Hematopoietic multipotent progenitor cell treated with erythropoietin and hydrocortisone succinate and interleukin-3 and kit ligand, for 4 days (in vitro differentiated cells): ENCODE measurements at places on chromosomes 1 and 21.

GRCh38 chr1:98761219-98761865 is 99.8 kb downstream of the SNX7 start:
- peak; percentile 15 for DNase-seq

GRCh38 chr1:194184974-194185373 is 998.6 kb upstream of the B3GALT2 start:
- no peak for DNase-seq

GRCh38 chr1:118905196-118905595 is 82.9 kb downstream of the TBX15 start:
- DNase-seq = no peak

DNA sequence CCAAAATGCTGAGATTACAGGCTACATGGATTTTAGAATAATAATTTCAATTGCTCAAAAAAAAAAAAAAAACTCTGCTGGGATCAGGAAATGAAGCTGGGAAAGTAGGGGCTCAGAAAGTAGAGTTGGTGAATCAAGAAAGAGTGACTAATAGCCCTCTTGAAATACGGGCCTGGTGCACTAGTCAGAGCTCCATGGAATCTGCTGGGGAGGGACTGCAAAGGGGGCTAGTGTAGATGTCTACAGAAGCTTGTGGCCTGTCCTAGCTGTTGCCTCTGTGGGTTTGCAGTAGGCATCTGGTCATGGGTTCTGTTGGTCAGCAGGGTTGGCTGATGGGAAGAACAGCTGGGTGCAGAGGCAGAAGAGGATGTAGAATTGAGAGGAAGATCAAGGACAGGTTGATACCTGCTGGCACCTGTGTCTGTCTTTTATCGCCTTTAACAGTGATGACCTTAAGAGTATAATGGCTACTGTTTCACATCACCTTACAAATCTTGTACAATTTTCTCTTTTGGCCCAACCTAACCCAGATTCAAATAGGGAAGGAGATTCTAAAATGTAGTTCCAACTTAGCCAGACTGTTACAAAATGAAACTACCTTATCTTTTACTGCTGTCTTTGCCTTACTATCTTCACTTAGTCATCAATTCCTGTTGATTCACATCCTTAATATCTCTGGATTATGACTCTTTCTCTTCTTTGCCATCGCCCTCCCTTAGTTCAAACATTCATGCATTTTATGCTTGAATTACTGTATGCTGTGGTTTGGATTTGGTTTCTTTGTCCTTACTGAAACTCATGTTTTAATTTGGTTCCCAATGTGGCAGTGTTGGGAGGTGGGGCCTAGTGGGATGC is 126.2 kb downstream of the GIPC2 start:
- DNase-seq = no peak

DNA sequence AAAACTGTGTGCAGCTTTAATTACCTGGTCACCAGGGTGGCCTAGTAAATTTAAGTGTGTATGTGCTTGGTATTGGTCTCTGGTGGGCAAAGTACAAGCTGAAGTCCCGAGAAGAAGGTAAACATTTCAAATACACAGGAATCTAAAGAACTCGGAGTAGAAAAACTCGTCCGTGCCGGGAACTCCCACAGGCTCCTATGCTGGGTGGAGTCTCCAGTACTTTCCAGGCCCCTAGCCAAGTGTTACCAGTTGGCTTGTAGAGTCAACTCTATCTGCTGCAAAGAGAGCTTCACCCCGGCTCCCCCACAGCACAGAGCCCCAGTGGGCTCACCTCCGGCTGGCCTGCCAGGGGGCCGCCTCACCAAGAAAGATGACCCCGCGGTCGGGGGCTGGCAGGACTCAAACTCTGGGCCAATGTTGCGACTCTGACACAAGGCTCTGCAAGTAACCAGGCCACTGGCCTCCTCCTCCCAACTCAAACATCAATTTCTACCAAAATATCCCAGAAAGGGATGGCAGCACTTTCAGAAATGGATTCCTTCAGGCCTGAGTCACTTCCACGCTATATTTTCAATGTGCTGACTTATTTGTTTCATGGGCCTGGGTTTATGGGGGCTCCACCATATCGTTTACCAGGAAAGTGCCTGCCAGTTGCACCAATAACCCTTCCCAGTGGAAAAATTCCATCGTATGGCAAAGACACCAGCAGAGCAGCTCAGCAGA is 73.9 kb downstream of the SLC66A1 start:
- no peak for DNase-seq

DNA sequence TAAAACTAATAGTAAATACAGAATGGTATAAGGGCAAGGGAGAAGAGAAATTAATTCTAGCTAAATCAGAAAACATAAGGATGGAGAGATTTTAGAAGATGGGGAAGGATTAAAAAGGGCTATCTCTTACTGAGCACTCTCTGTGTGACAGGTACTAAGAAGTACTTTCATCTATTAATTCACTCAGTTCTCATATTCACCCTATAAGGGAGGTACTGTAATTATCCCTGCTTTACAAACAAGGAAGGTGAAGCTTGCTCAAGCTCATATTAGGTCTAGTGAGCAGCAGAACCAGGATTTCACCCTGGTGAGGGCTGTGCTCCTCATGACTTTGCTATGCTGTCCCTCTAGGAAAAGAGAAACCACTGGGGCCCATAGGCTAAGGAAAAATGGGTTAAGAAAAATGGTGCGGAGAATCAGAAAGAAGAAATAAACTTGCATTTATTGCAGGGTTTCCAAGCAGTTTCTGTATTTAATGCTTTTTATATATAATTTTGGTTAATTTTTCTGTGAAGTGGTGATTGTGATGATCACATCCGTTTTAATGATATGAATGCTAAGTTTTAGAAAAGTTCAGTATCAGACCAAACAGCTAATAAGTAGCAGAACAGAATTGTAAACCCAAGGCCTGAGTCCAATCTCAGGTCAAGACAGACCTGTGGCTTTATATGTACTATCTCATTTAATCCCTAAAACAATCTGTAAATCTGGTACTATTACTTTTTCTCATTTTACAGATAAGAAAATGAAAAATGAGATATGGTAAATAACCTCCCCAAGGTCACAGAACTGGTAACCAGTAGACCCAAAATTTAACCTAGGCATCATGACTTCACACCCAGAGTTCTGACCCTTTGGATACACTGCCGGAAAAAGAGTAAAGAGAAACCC is 1.7 kb downstream of the PCNX2 start:
- DNase-seq = no peak

- peak; percentile 82 for DNase-seq
Measured at GRCh38 chr1:204296431-204296988, 63.2 kb downstream of the PLEKHA6 start.

DNA sequence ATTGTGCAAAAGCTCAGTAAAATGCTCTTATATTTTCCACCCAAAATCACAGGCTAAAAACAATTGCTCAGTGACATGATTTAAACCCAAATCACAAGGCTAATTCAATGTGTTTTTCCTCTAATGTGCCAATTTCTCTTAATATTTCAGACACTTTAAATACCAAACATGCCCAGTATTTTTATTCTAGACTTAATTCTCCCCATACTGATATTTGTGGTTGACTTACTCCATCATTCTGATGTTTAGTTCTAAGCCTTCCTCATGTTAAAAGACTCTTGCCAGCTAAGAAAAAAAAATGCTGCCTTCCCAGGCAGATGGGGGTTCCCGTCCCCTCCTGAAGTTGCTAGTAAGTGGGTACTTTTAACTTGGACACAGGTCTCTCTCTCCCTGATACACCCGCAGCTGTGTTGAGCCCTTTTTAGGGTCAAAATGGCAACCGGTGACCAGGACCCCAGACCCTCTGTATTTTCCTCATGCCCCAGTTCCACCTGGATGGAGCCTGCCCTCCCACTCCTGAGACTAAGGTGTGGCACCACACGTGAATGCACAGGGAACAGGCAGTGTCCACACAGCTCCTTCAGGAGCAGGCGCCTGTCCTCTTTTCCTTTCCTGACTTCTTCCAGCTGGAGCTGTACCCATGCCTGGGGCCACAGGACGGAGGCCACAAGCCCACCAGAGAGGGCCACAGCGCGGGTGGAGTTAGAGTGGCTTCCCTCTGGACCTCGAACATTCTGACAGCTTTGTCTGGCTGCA is 118.9 kb downstream of the RIPK4 start:
- no peak for DNase-seq

GRCh38 chr1:32613472-32613871 is 36.9 kb downstream of the ZBTB8OS start:
- no peak for DNase-seq

- no peak for DNase-seq
Measured at GRCh38 chr1:7581754-7582459, 189.2 kb upstream of the VAMP3 start.

DNA sequence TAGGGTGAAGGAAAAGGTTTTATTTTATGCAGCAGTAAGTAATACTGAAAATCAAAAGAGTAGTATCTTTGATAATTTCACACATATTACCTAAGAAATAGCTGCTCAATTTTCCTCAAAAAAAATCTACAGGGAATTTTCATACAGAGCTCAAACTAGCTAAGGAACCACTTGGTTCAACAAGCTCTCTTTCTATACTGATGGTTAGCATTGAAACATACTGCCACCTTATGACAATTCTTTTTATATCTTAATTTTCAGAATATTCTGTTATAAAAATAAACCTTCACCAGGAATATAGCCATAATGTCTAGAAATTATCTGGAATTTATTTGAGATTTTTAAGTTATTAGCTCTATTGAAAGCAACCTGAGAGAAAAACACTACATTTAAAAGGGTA is 142.1 kb downstream of the DPYD start:
- DNase-seq = peak; percentile 11

- no peak for DNase-seq
Measured at GRCh38 chr1:150789396-150789795, 18.7 kb downstream of the CTSK start.

DNA sequence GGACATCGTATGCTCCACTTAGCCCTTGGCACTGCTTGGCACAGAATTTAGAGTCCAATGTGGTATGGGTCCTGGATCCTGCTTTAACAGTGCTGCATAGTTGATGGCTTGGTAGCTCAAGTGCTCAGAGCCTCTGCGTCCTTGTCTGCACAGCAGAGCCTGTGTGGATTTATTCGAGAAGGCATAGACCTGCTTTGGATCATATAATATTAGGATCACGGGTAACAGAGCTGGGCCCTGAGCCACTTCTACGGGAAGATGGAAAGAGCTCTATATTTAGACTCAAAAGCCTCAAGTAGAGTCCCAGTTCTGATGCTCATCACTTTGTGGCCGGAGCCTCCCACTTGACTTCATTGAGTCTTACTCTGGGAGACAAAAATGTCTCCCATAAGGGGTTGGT is 164.4 kb upstream of the EDN2 start:
- no peak for DNase-seq

GRCh38 chr1:91282695-91283420 is 121.8 kb downstream of the HFM1 start:
- DNase-seq = peak; percentile 82

- no peak for DNase-seq
Measured at GRCh38 chr1:4171480-4172450, 271.7 kb upstream of the C1orf174 start.

GRCh38 chr1:174989536-174990220 is 10.1 kb upstream of the CACYBP start:
- no peak for DNase-seq

GRCh38 chr1:165773324-165773965 is 4.8 kb upstream of the TMCO1 start:
- DNase-seq = no peak

DNA sequence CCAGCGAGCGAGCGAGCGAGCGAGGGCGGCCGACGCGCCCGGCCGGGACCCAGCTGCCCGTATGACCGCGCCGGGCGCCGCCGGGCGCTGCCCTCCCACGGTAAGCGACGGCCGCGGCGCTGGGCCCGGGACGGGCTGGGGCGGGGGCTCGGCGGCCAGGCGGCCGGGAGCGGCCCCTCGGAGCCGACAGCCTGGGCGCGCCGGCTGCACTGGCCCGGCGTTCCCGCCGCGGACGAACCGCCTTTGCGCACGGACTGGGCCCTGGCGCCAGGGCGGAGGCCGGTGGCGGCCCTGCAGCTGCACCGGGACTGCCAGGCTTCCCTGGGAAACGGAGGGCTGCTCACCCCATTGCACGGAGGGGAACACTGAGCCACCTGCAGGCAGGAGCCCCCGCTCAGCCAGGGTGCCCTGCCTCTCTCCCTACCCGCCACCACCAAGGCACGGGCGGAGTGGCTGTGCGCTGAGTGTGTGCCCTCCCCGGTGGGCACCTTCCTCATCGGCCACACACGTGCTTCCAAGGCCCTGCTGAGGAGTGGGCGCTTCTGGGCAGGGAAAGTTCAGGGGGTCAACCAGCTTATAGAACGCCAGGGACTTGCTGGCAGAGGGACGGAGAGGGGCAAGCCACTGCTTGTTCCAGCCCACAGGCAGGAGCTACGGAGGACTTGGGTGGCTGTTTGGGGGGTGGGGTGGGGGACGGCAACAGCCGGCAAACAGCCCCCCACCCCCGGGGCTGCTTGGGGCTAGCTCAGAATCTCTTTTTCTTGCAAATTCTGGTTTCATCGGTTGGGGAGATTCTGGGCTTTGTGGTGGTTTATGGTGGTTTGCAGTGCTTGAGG is 532 bp downstream of the CSF1 start:
- no peak for DNase-seq

DNA sequence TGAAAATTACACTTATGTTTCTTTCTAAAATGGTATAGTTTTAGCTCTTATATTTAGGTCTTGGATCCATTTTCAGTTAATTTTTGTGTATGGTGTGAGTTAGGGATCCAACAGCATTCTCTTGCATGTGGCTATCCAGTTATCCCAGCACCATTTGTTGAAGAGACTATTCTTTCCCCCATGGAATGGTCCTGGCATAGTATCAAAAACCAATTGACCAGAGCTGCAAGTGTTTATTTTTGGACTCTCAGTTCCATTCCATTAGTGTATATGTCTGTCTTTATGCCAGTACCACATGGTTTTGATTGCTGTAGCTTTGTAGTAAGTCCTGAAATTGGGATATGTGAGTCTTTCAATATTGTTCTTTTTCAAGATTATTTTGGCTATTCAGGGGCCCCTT is 14.3 kb downstream of the TTLL10 start:
- no peak for DNase-seq

- DNase-seq = no peak
Measured at GRCh38 chr1:156857532-156857931, 1.4 kb downstream of the INSRR start.
